ENCODE measurements at places on chromosomes 6 and 20. TPM values are rescaled to one million over a fixed set of nuclear protein-coding genes. Genes with fewer than 3 reads are reported as not detected.

- DNase-seq, result no peak
Observed at GRCh38 chr6:73339340-73339739, 14.7 kb downstream of the DPPA5 start.

DNA sequence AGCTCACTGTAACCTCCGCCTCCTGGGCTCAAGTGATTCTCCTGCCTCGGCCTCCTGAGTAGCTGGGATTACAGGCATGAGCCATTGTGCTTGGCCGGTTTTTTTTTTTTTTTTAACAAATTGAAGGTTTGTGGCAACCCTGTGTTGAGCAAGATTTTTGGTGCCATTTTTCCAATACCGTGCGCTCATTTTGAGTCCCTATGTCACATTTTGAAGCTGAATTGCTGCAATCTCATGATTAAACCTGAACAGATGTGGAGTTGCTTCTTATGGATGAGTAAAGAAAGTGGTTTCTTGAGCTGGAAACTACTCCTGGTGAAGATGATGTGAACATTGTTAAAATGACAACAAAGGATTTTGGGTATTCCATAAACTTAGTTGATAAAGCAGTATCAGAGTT lies 16.6 kb downstream of the SASH1 start:
- DNase-seq, result no peak

PKHD1 gene
- total RNA-seq, result not detected

PDE10A gene
- 15.6 TPM for total RNA-seq

FGD2 gene
- total RNA-seq, result 32.6 TPM

BPIFA1 gene
- not detected for total RNA-seq

GRCh38 chr6:5553767-5554166 lies 292.5 kb downstream of the FARS2 start:
- no peak for DNase-seq

DNA sequence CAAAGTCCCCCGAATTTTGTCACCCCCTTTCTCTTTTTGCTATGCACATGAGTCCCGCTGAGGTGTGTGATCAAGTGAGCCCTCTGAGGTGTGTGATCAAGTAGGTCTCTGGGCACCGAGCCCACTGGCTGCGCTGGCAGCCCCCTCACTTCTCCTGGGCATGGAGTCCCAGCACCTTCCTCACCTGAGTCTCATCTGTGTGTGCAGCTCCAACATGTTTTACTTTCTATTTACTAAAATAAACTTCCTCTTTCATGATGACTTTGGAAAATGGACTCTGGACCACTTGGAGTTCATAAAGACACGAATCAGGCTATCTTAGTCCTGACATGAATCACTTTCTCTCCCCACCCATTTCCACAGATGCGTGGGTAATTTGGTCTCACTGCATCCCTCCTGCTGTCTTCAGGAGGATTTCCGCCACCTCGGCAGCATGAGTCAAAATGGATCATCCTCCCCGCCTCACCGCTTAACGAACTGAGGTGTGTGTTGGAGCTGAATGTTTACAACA lies 39.8 kb downstream of the PRDM1 start:
- no peak for DNase-seq

- no peak for DNase-seq
Observed at GRCh38 chr6:87146363-87146762, 9.0 kb upstream of the ZNF292 start.

DNA sequence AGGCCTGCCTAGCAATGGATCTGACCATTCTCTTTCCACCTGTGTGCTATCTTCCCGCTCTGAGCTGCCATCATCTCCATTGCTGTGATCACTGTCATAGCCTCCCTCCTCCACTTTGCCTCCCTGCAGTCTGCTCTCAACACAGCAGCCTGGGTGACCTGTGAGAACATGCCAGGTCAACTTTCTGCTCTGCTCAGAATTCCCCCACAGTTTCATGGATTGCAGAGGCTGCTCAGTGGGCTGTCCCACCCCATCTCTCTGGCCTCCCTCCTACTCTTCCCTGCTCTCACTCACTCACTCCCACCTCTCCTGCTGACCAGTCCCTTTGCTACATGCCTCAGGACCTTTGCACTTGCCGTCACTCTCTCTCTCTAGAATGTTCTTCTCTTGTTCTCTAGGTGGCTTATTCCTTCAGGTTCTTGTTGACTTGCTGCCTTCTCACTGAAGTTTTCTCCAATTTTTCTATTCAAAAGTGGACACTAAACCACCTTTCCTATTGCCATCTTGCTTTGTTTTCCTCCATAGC lies 159.9 kb downstream of the CD83 start:
- no peak for DNase-seq

AAR2 gene
- total RNA-seq, result 27.1 TPM

- no peak for DNase-seq
Observed at GRCh38 chr6:85490516-85491248, 40.8 kb downstream of the NT5E start.

GRCh38 chr6:106197441-106197840 lies 111.3 kb downstream of the PRDM1 start:
- no peak for DNase-seq

GRCh38 chr6:51490101-51490500 lies 597.3 kb downstream of the PKHD1 start:
- no peak for DNase-seq

DNA sequence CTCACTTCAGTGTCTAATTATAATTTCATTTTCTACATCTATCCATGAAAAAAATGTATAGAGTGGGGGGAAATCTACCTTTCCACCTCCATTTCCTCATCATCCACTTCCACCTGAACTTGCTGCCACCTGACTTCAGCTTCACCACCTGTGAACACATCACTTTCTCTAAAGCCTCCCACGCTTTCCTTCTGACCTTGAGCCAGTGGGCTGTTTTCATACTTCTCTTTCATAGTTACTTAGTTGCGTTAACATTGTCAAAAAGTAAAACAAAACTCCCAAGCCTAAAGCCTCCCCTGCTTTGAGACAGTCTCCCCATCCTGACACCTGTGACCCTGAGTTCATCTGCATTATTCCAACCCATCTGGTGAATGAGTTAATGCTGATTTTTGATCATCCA lies 47.3 kb downstream of the KLHL31 start:
- DNase-seq, result no peak

GRCh38 chr6:24522228-24523176 lies 27.7 kb downstream of the ALDH5A1 start:
- DNase-seq, result no peak

TRIM10 gene
- not detected for total RNA-seq

Measured in mesenteric fat pad (tissue), 1 donor.